ENCODE measurements at places on chromosomes 5 and 9.

DNA sequence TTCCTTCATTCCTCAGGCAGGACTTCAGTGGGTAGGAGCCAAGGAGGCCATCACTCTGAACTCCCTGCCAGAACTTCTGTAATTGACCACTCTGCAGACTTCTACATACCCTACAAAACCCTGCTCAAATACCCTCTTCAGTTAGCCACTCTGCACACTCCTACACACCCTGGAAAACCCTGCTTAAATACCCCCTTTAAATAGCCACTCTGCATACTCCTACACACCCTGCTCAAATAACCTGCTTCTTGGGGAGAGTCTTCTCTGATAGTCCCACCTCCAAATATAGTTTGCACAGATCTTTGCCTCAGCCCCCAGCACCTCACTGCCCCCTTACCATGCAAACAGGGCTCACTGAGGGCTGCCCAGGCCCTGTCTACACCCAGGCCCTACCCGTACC lies 18.6 kb upstream of the CARD19 start:
- H3K27ac ChIP-seq = peak overlapping the region; percentile 1
- no peak overlapping the region for H3K4me3 ChIP-seq
- DNase-seq = no peak
- H3K27me3 ChIP-seq = no peaks in the 10 kb centered on the region

GRCh38 chr5:74428275-74428674 lies 212.3 kb downstream of the ENC1 start:
- H3K4me1 ChIP-seq = no peaks in the 10 kb centered on the region
- no peak for DNase-seq
- no peak overlapping the region for H3K27ac ChIP-seq

DNA sequence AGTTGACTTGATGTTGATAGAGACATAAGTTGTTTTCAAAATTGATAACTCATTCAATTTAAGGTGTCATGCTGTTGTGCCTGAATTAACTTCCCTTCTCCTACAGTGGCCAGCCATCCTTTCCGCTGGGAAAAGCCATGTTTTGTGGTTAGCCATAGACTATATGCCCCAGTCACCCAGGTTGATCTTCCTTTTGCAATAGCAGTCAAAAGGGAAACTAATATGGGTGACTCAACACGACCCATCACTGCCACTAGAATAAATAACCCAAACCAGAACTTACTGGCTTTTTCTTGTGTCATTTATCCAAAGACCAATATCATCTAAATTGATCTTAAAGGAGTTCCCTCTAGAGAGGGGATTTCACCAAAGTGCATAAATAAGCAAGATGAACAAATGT lies 87.4 kb downstream of the PTCD2 start:
- DNase-seq = no peak
- no peaks in the 10 kb centered on the region for H3K36me3 ChIP-seq
- H3K27ac ChIP-seq = no peak overlapping the region
- H3K4me3 ChIP-seq = no peak overlapping the region
- H3K4me1 ChIP-seq = no peaks in the 10 kb centered on the region

DNA sequence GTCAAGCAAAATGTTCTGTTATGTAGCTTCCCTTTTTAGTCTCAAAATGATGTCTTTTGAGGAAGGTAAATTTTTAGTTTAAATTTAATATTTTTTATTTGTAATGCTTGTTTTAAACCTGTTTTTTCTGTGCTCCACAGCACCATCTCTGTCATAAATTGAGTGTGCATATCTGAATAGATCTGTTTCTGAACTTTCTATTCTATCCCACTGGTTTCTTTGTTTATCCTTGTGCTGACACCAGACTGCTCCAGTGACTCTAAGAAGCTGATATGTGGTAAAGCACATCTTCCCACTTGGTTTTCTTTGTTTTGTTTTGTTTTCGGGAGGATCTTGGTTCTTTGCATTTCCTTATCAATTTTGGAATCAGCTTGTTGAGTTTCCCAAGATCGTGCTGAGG lies 7.1 kb upstream of the RNF145 start:
- H3K4me3 ChIP-seq = peak overlapping the region; percentile 12
- H3K27me3 ChIP-seq = peaks cover 11% of the 10 kb centered on the region
- peaks cover 23% of the 10 kb centered on the region for H3K4me1 ChIP-seq
- no peak for DNase-seq
- no peak overlapping the region for H3K27ac ChIP-seq

GRCh38 chr5:139870677-139871076 lies 75.1 kb downstream of the PSD2 start:
- H3K4me3 ChIP-seq = no peak overlapping the region
- H3K27me3 ChIP-seq = peaks cover 9% of the 10 kb centered on the region
- H3K4me1 ChIP-seq = no peaks in the 10 kb centered on the region
- no peaks in the 10 kb centered on the region for H3K36me3 ChIP-seq
- H3K27ac ChIP-seq = no peak overlapping the region

- DNase-seq = no peak
- no peaks in the 10 kb centered on the region for H3K36me3 ChIP-seq
- H3K27me3 ChIP-seq = no peaks in the 10 kb centered on the region
- H3K4me3 ChIP-seq = no peak overlapping the region
These were observed 296.9 kb downstream of the FAM170A start for GRCh38 chr5:119926301-119926700.

All from T-helper 2 cell treated with Interferon-gamma antibody and Interleukin-4, amounts not matched to agents 5 μg/mL and 100 μg/mL, for 36 hours (primary cell).